ENCODE measurements at places on chromosomes 2 and 18. TPM values are rescaled to one million over a fixed set of nuclear protein-coding genes. Genes with fewer than 3 reads are reported as not detected.

Gene LIPG
- total RNA-seq = not detected

Gene PRADC1
- 88.3 TPM for total RNA-seq

Gene DLX1
- total RNA-seq = not detected

- no peak for DNase-seq
Measured at GRCh38 chr2:134183679-134184078, 70.2 kb upstream of the MGAT5 start.

GRCh38 chr2:234715671-234716250 lies 218.9 kb upstream of the ARL4C start:
- DNase-seq = no peak
